ENCODE measurements at places on chromosomes 11 and 22.

DNA sequence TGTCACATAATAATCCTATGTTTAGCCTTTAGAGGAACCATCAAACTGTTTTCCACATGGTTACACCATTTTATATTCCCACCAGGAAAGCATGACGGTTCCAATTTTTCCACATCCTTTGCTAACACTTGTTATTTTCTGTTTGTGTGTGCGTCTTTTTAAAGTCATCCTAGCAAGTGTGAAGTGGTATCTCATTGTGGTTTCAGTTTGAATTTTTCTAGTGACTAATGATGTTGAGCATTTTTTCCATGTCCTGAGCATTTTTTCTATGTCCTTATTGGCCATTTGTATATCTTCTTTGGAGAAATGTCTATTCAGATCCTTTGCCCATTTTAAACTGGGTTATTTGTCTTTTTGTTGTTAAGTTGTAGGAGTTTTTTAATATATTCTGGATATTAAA lies 53.7 kb upstream of the DEPDC7 start:
- H3K4me3 ChIP-seq: no peak overlapping the region
- no peaks in the 10 kb centered on the region for H3K4me1 ChIP-seq
- peaks cover 16% of the 10 kb centered on the region for H3K36me3 ChIP-seq
- H3K27ac ChIP-seq: no peak overlapping the region

- no peak overlapping the region for H3K27ac ChIP-seq
- H3K27me3 ChIP-seq: no peaks in the 10 kb centered on the region
- DNase-seq: no peak
- peaks cover 18% of the 10 kb centered on the region for H3K4me1 ChIP-seq
- H3K4me3 ChIP-seq: no peak overlapping the region
- no peaks in the 10 kb centered on the region for H3K36me3 ChIP-seq
Measured at GRCh38 chr11:15810525-15810924, 545.8 kb downstream of the SOX6 start.

DNA sequence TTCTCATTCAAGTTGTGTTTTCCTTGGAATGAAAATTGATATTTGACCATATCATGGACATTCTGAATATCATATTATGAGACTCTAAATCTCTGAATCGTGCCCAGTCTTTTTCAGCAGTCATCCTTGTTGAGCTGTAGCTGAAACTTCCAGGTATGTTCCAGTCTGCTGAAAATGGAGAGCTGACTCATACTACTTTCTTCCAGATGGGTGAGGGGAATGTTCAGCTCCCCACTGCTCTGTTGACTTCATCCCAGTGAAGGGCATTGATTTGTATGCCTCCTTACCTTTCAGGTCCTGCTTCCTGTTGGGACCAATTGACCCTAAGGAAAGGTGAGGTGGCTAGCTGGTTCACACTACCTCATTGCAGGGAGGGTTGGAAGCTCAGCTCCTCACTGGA lies 3.5 kb downstream of the OR5P2 start:
- H3K4me3 ChIP-seq: no peak overlapping the region
- no peaks in the 10 kb centered on the region for H3K27me3 ChIP-seq
- H3K27ac ChIP-seq: no peak overlapping the region
- H3K4me1 ChIP-seq: no peaks in the 10 kb centered on the region
- H3K36me3 ChIP-seq: no peaks in the 10 kb centered on the region
- DNase-seq: no peak

DNA sequence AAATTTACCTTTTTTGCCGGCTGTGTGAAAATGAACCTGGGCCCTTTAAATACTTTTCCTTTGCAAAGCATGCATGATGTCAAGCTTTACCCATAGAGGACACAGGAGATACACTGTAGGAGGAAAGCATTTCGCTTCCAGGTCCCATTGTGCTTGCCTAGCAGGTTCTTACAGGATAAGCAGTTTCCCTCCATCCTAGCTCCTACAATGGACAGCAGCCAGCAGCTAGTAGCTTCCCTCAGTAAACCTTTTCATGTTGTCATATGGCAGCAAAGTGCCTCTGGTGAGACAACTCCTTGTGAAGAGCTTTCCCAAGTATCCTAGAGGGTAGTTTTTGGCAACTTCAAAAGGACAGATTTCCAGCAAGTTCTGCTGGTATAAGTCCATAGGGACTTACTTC lies 78.4 kb downstream of the RBFOX2 start:
- H3K4me1 ChIP-seq: no peaks in the 10 kb centered on the region
- H3K36me3 ChIP-seq: no peaks in the 10 kb centered on the region
- no peaks in the 10 kb centered on the region for H3K27me3 ChIP-seq
- no peak for DNase-seq

DNA sequence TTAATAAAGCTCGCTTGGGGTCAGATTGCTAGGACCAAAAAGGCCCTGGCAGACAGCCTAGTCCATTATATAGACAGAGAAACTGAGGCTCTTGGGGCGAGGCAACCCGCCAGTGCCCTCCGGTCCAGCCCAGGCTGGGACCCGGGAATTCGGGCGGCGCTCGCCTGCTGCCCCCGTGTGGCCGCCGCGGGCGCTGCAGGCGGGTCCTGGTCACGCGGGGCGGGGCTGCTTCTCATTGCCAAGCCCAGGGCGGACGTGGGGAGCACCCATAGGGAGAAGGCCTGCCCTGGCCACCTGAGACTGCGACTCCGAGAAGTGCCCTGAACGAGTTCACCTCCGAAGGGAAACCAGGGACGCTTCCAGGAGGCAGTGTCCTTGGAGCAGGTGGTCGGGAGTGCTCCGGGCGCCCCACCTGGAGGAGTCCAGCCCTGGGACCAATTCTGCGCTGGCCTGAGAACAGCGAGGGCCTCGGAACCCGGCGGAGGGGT lies 36.0 kb upstream of the CSNK1E start:
- H3K36me3 ChIP-seq: no peaks in the 10 kb centered on the region
- H3K27me3 ChIP-seq: no peaks in the 10 kb centered on the region
- no peaks in the 10 kb centered on the region for H3K4me1 ChIP-seq
- DNase-seq: no peak
- no peak overlapping the region for H3K4me3 ChIP-seq

DNA sequence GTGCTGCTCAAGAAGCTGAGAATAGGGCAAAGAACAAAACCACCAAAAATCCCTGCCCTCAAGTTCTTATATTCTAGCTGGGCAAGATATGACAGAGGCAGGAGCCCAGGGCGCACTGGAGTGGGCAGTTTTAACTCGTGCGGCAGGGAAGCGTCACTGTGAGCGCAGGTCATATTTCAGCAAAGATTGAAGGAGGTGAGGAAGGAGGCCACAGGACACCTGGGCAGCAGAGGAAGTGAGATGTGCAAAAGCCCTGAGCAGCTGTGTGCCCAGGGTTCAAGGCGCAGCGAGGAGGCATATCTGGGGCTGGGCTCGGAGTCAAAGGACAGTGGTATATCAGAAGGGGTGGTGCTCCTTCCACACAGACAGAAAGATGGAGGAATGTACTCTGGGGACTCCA lies 13.5 kb downstream of the KCNC1 start:
- no peak overlapping the region for H3K4me3 ChIP-seq
- no peak for DNase-seq
- H3K4me1 ChIP-seq: no peaks in the 10 kb centered on the region
- H3K36me3 ChIP-seq: no peaks in the 10 kb centered on the region
- H3K27ac ChIP-seq: no peak overlapping the region

DNA sequence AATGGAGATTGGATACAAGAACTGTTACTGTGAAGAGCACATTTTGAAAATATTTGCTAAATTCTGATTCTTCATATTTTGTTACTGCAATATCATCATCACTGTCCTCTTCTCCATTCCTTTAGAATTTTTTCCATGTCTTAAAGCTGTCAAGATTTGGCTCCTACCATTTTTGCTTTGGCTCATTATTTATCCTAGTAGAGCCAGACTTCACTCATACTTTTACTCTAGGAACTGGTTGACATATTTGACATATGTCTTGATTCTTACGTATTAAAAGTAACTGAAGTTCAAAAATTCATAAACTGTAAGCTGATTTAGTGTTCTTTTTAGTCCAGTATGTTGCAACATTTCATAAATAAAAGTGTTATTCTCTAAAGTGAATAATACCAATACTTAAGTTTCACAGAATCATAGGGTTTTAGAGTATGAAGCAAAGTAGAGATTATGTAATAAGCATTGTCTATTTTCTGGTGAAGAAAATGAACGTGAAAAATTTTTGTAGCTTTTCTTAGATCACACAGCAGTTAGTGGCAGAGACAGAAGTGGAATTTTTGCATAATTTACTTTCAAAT lies 225.6 kb downstream of the TMEM135 start:
- no peaks in the 10 kb centered on the region for H3K27me3 ChIP-seq
- no peaks in the 10 kb centered on the region for H3K36me3 ChIP-seq
- no peak for DNase-seq
- H3K27ac ChIP-seq: no peak overlapping the region
- H3K4me3 ChIP-seq: no peak overlapping the region
- peaks cover 48% of the 10 kb centered on the region for H3K4me1 ChIP-seq

DNA sequence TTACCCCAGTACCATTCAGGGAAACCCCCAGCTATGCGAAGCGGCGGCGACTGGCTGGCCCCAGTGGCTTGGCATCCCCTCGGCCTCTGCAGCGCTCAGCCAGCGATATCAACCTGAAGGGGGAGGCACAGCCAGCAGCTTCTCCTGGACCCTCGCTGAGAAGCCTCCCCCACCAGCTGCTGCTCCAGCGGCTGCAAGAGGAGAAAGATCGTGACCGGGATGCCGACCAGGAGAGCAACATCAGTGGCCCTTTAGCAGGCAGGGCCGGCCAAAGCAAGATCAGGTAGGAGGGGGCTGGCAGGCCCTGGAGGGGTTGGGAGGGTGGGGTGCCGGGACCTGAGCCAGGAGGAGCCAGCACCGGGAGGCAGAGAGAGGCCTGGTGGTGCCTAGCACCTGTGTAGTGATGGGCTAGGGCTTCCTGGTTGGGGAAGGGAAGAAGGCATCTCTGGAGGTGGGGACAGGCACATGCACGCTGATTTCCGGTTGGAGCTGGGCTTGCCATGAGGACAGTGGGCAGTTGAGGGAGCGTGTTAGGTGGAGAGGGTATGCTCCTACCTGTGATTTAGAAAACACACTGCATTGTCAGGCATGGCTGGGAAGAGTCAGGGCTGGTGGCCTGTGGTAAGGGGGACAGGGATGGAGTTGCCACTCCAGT lies 22.3 kb downstream of the SHANK3 start:
- H3K4me3 ChIP-seq: no peak overlapping the region
- DNase-seq: no peak
- no peaks in the 10 kb centered on the region for H3K27me3 ChIP-seq
- H3K36me3 ChIP-seq: no peaks in the 10 kb centered on the region
- H3K27ac ChIP-seq: no peak overlapping the region

DNA sequence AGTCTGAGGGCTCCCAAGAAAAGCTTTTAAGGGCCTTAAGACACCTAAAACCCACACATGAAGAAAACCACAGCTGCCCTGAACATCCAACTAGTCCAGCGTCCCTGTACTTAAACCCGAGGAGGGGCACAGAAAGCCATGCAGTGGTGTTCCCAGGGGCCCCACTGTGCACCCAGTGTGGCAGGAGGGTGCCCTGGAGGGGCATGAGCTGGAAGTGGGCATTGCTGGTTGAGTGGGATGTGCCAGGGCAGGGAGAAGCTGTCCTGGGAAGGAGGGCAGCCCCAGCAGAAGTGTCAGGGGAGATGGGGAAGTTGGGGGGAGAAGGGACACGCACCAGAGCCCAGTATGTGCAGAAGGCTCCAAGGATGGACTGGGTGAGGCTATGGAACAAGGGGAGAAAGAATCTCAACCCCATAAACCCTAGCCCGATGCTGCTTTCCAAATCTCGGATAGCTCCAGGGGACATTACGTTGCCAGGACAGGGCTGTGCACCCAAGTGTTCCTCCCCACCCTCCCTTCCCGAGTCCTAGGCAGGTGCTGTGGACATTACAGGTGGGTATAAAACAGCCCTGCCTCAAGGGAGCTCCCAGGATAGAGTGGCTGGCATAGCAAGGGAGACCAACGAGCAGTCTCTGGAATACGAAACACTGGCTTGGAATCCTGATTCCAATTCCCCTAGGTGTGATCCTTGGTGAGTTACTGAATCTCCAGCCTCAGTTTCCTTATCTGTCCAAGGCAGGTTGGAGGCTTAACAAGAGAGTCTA lies 44.2 kb downstream of the SHANK2 start:
- H3K36me3 ChIP-seq: no peaks in the 10 kb centered on the region
- no peak for DNase-seq
- H3K27ac ChIP-seq: no peak overlapping the region
- H3K27me3 ChIP-seq: no peaks in the 10 kb centered on the region
- H3K4me1 ChIP-seq: no peaks in the 10 kb centered on the region

DNA sequence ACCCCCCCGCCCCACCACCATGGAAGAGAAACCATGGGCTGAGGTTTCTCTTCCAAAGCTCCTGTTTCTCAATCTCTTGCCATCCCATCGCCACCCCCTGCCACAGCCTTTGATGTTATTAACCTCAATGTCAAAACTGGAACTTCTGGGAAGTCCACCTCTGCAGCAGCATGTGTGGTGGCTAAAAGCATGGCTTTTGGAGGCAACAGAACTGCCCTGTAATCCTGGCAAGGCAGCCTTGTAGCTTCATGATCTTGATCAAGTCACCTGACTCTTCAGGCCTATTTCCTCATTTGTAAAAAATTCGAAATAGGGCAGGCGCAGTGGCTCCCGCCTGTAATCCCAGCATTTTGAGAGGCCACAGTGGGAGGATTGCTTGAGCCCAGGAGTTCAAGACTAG lies 3.5 kb upstream of the COX8A start:
- H3K27ac ChIP-seq: no peak overlapping the region
- no peaks in the 10 kb centered on the region for H3K27me3 ChIP-seq
- no peak overlapping the region for H3K4me3 ChIP-seq
- H3K36me3 ChIP-seq: no peaks in the 10 kb centered on the region

- DNase-seq: no peak
- no peaks in the 10 kb centered on the region for H3K27me3 ChIP-seq
- H3K4me1 ChIP-seq: peaks cover 15% of the 10 kb centered on the region
- H3K27ac ChIP-seq: peak overlapping the region; percentile 82
Measured at GRCh38 chr11:67057205-67057672, 592 bp downstream of the RHOD start.

DNA sequence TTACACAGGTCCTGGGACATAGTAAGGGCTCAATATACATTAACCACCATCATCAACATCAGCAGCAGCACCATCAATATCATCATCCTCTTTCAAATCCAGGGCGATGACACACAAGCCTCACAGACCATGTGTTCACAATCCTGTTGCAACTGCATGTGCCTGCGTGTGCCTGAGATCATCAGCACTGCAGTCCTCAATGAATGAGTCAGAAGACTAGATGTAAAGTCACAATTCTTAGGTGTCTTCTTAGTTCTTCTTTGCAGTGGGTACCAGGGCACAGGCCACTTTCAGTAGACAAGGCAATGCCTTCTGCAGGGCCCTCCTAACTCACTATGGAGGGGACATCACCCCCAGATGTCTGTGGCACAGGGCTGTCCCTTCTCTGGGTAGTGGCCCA lies 111.1 kb downstream of the MYO18B start:
- H3K27me3 ChIP-seq: no peaks in the 10 kb centered on the region
- H3K27ac ChIP-seq: no peak overlapping the region
- no peak overlapping the region for H3K4me3 ChIP-seq
- no peak for DNase-seq
